ENCODE measurements at places on chromosomes 2 and 18.

DNA sequence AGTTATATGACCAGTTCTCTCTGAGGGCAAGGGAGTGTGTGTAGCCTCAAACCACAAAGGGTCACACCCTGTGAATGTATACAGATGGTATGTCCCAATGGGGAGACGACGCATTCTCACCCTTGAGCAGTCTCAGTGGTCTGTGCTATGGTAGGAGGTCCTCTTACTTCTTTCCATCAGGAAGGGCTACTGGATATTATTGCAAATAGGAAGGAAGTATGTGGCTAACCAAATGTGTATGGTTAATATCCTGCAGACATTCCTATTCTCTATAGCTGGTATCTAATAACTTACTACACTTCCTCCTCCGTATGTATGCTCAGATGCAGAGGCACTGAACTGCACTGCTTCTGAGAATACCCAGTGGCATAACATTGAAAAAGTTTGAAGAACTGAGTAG, 306.7 kb upstream of the CCDC68 start:
- no peak for DNase-seq

DNA sequence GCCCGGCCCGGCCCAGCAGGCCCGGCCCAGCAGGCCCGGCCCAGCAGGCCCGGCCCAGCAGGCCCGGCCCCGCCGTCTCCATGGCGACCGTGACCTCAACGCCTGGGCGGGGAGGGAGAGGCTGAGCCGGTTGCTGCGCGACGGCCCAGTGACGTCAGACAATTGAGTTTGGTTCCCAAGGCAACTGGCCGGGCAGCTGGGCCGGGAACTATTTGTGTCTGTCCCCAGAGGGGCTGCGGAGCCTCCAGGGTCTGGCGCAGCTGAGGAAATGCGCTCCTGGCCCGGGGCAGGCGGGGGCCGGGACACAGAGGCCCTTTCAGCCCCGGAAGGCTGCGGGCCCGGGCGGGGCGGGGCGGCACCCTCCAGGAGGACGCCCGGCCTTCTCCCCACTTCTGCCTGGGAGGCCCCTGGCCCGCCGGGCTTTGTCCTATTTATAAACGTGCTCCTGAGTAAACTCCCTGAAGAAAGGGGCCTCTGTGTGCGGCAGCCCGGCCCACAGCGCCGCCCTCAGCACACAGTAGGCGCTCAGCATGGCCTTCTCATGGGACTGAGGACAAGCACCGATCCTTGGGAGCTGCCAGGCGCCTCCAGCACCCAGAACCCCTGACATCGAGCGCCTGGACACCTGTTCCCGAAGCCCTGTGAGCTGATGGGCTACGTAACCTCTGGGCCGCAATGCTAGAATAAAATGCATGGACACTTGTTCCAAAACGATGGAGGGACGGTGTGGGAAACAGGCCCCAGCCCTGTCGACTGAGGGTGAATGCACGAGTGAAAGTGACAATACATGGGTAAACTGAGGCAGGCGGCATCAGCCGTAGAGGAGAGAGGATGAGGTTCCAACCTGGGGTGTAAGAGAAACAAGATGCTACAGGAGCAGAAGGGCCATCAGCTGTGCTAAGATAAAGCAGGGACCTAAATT, 12.3 kb downstream of the TEX44 start:
- peak; percentile 87 for DNase-seq

GRCh38 chr18:3721771-3722648, 272.0 kb downstream of the TGIF1 start:
- no peak for DNase-seq

DNA sequence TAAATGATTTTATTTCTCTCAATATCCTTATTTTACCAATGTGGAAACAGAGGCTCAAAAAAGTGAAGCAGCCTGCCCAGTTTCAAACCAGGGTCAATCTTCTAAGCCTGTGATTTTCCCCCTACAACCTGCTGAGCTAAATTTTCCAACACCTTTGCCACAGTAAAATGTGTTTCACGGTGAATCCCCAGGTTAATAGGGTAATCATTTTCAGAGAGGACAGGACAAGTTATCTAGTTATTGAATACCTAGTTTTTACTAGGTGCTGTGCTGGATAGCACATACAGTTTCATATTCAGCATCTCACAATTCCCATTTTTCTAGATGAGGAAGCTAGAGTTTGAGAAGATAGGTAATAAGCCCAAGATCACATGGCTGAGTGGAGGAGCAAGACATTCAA, 236.6 kb downstream of the PTH2R start:
- DNase-seq = no peak

- no peak for DNase-seq
These were observed 12.3 kb downstream of the LIMS2 start for GRCh38 chr2:127662937-127663565.

GRCh38 chr2:177568390-177568789, 175.8 kb downstream of the AGPS start:
- DNase-seq = no peak

- DNase-seq = no peak
These were observed 110.9 kb downstream of the PID1 start for GRCh38 chr2:229160180-229160579.

GRCh38 chr2:165074323-165074722, 119.0 kb upstream of the SLC38A11 start:
- DNase-seq = no peak

DNA sequence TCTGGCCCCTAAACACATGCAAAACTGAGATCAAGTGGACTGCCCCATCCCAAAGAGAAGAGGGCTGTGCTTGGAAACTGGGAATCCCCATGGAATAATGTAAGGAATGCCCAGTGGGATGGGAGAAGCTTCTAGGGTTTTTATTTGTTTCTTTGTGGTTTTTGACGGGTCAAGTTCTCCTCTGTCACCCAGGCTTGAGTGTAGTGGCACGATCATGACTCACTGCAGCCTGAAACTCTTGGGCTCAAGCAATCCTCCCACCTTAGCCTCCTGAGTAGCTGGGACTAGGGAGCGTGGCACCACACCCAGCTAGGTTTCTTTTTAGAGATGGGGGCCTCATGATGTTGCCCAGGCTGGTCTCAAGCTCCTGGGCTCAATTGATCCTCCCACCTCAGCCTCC, 101.7 kb upstream of the ZSWIM2 start:
- DNase-seq = no peak

GRCh38 chr18:77755187-77755586, 505.5 kb downstream of the GALR1 start:
- no peak for DNase-seq

- no peak for DNase-seq
These were observed 125.9 kb downstream of the LYPD6 start for GRCh38 chr2:149456285-149456684.

GRCh38 chr2:206353685-206354084, 79.2 kb downstream of the ZDBF2 start:
- DNase-seq = no peak

DNA sequence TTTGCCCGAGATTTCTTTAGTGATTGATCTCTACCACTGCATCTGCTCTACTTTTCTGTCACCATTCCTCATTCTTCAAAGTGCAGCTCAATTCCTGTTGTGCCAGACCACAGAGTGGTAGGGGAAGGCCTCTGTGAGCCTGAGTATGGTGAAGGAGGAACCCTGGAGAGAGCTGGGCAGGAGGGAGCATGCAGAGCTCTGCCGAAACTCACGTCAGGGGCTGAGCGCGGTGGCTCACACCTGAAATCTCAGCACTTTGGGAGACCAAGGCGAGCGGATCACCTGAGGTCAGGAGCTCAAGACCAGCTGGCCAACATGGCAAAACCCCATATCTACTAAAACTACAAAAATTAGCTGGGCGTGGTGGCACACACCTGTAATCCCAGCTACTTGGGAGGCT, 54.1 kb downstream of the PKP4 start:
- no peak for DNase-seq

DNA sequence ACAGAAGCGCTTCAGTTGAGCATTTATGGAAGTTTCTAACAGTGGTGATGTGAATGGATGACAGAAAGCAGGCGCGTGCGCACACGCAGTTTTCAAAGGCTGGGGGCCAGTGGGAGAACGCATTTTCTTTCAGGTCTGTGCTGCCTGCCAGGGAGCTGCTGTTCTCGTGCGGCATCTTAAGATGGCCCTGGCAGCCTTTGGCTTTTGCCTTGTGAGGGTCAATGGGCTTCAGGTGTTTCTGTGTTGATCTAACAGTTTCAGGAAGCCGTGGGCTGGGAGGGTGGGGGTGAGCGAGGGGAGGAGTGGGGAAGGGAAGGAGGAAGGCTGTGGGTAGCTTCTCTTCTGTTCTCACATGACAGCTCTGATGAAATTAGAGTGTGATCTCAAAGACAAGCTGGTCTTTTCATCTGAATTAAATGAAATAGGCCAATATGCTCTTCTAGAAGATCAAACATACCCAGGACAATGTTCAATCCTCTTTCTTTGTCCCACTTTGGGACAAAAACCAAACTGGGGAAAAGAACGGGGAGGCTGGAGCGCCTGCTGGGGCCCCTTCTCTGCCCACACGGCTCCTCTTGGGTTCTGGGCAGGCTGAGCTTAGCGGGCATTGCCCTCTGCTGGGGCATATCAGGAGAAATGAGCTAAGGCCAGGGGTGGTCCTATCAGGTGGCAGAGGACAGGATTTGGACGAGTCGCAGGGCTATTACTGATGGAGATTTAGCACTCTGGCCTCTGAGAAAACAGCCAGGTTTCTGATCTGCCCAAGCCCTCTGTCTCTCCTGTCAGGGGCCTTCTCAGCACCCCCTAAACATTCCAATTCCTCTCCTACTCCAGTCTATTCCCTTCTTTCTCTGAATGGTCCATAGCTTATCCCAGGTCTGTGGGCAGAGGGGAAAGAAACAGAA, 126.2 kb upstream of the LGALSL start:
- DNase-seq = no peak

- DNase-seq = no peak
These were observed 22.6 kb downstream of the CROCC2 start for GRCh38 chr2:240928476-240929363.

DNA sequence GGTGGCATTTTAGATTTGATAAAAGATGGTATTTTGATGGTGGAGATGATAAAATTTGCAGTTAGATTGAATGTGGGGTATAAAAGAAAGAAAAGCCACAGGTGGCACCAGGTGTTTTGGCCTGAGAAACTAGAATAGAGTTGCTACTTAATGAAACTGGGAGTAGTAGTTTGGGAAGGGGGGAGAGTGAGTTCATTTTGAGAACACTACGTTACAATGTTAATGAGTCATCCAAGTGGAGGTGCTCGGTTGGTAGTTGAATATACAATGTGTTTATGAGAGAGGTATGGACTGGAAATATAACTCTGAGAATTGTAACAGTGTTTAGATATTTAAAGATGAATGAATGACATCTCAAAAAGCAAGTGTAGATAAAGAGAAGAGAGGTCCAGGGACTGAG, 26.4 kb downstream of the EPG5 start:
- no peak for DNase-seq

GRCh38 chr2:25817006-25817405, 61.3 kb downstream of the ASXL2 start:
- DNase-seq = no peak

DNA sequence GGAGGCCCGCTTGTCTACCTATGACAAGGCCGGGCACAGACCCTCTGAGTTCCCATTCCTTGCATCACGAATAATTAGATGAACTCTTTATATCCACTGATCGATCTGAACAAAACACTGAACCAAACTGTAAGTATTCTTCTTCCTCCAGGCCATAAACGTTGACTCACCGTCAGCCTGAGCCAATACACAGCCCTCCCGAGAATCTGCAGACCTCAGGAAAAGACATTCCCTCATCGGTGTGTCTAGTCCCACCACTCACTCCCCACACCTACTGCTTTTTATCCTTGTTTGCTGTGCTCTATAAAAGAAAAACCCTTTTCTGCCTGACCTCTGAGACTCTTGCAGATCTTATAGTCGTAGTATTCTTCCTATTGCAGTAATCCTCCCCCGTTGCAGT, 41.0 kb downstream of the TMEM87B start:
- no peak for DNase-seq

DNA sequence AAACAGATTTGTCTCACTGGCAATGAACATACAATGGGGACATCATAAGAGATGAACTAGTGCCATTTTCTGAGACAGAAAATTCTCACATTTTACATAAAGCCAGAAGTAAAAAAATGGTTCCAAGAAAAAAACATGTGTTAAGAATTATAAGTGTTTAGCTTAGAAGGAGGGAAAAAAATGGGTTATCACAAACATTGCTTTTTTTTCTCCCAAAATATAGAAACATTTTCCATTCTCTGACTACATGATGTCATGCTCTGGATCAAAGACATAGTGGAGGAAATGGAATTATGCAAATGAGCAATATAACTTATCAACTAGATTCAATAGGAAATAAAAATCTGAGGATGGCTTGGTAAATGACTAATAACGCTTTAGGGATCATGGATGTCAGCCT, 49.8 kb downstream of the SPATS2L start:
- no peak for DNase-seq

- no peak for DNase-seq
These were observed 206.5 kb upstream of the ITGA4 start for GRCh38 chr2:181250691-181251090.

DNA sequence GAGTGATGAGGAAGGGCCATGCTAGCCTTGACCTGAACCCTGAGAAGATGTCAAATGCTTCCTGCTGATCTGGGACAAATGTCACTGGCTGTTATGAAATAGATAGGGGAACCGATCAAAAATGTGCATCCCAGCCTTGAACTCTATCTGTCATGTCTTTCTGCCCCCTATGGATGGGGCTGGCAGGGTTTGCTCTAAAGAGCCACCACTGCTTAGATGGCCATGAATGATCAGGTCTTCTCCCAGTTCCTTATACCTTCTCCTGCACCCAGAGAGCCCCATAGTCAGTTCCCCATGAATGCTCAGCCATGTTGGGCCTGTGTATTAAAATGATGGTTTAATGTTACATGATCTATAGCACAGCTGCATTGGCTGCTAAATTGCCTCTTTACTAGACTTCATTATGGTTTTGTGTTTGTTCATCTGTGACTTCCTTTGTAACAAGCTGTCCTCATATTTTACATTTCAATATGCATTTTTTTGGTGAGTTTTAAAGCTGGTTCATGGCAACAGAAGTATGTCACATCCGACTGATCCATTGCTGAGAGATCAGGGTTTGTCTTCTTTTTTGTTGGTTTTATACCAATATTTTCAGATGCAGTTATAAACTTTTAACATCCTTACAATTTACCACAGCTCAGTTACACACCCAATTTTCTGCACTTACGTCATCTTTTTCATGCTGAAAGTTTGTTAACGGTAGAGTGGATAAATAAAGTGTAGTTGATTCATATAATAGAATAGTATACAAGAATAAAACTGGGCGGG, 56.3 kb upstream of the SMAD2 start:
- no peak for DNase-seq

- DNase-seq = no peak
These were observed 82.7 kb downstream of the MRO start for GRCh38 chr18:50737127-50737526.

GRCh38 chr2:237738255-237738654, 60.3 kb upstream of the RBM44 start:
- no peak for DNase-seq
